ENCODE measurements at places on chromosomes 2 and 18.

DNA sequence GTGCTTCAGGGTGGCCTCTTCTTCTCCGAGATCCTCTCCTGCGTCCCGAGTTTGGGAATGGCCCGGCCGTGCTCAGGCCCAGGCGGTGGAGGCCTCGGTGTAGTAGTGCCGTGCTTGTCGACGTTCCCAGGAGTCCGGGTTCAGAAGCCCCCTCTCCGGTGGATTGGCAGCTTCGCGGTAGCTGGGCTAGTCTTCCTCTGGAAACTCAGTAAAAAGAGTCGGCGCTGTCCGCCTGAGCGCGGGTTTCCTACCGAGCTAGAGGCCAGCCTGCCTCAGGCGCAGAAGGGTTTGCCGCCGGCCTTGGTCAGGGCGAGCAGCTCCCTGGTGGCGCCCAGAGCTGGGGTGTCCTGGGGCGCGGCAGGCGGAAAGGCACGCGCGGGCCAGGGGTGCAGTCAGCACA lies 3.2 kb downstream of the RALBP1 start:
- peak; percentile 25 for DNase-seq

- no peak for DNase-seq
Observed at GRCh38 chr2:176581557-176582165, 312.4 kb downstream of the MTX2 start.

- no peak for DNase-seq
Observed at GRCh38 chr2:241112592-241112991, 10.5 kb upstream of the MTERF4 start.

- no peak for DNase-seq
Observed at GRCh38 chr2:12005886-12006681, 259.7 kb downstream of the LPIN1 start.

DNA sequence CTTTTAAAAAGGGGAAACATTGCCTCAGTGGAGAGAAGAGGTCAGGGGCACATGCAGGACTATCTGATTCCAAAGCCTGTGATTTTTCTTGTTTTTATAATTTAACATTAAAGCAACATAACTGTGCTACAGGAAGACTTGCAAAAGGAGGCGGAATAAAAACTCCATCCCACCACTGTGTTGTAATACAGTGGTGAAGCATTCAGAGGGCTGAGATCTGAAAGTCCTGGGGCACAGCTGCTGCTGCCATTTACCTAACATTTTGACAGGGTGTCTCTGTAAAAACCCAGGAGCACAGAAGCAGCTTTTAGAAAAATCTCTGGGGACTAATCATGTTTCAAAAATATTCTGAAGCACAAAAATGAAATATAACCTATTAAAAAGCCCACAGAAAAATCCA lies 97.6 kb downstream of the GRB14 start:
- no peak for DNase-seq

Data from ovary (tissue), 10 donors.